H1 (cell line): ENCODE measurements at places on chromosomes 3 and 15.

DNA sequence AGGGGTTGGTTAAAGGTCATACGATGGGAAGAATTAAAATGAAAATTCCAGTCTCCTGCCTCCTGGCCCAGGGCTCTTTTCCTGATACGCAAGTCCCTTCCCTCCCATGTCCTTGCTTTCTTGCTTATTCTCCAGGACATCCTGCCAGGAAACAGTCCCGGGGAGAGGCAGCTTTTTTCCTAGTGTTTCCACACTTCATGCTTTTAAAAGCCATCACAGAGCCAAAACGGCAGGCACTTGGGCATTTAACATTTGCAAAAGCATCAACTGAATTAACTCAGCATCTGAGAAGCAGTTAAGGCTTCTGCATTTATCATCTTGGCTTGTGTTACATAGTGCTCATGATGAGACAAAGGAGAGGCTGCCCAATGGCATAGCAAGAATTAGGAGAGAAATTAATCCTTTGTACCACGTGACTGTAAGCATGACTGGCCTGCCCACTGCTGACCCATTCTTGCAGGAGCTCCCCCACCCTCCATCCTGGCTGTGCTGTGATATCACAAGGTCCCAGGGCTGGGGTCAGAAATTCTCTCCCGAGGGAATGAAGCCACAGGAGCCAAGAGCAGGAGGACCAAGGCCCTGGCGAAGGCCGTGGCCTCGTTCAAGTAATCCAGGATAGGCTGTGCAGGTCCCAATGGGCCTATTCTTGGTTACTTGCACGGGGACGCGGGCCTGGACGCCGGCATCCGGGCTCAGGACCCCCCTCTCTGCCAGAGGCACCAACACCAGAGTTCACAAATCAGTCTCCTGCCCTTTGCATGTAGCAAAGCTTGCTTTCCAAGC, 21.6 kb upstream of the VILL start:
- no peak for DNase-seq

DNA sequence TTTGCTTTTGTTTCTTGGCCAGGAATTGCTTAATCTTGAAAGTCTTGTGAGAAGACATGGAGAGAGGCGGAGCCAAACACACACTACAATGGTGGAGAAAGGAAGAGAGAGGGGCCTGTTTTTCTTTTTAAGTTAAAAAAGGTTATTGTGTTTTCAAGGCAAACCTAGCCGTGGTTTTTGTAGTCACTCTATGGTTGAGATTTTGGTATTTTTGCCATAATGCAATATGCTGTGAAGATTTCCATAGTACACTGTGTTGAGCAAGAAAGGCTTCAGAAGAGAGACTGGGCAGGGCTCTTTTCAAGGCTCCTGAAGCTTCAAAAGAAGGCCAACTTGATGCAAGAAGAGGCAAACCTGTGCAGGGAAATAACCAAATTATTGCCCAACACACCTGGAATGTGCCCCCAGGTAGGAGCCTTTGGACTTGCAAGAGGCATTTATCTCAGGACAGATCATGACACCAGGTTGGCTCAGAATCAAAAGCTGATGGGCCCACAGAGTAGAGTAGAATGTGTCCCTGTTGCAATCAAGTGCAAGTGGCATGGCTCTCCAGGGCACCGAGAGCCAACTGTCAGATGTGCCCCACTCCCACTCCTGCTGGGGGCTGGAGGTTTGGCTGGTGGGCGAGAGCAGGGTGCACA, 22.1 kb downstream of the AMOTL2 start:
- DNase-seq: no peak

DNA sequence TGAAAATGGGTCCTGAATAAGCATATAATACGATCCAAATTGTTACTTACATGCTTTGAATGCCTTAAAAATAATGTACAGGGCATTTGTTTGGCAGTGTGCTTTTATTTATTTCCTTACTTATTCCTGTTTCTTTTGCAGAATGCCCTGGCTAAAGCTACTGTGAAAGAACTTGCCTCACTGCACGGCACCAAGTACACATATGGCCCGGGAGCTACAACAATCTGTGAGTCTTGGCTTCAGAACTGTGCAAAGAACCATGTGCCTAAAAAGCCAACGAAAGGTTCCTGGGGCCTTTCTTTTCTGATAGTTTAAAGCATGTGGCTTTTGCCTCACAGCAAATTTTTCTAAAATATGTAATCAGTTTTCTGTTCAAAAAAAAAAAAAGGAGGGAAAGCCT, 7.8 kb upstream of the CPA3 start:
- DNase-seq: no peak

GRCh38 chr3:102441832-102442231, 7.0 kb downstream of the ZPLD1 start:
- no peak for DNase-seq

DNA sequence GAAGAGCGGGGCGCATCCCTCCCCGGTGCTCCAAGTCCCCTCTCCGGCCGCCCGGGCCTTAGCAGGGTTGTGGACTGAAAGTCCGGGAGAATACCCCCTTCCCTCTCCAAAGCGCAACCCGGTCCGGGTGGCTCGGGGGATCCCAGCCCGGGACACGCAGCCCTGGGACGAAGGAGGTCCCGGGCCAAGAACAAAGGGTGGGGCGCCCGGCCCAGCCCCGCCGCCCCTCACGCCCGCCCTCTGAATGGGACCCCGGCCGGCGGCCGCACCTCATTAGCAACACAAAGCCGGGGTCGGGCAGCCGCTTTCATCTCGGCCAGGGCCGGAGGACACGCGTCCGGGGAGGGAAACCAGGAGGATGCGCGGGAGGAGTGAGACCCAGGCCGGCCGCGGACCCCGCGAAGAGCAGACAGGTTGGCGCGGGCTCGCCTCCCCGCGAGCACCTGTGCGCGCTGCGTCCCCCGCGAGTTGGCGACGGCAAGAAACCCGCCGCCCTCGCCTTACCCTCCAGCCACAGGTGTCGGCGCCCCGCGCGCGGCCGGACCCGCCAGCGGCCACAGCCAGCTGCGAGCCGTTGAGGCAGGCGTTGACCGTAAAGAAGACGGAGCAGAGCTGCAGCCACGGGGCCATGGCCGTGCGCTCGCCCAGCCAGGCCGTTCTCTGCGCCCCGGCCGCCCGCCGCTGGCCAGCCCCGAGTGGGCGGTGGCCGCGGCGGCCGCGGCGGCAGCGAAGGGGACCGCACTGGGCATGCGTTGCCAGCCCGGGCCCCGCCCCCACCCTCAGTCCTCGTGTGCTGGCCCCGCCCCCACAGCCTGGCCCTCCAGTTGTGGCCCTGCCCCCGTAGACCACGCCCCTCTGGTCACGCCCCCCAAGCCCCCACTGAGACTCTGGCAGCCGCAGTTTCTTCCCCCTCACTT, at the start of gene IL17RD:
Gene IL17RD (minus strand): TSS at position 697 of the 917 bp plus-strand sequence. CDS start 67 bp downstream, at position 630.
- DNase-seq: peak; percentile 65

DNA sequence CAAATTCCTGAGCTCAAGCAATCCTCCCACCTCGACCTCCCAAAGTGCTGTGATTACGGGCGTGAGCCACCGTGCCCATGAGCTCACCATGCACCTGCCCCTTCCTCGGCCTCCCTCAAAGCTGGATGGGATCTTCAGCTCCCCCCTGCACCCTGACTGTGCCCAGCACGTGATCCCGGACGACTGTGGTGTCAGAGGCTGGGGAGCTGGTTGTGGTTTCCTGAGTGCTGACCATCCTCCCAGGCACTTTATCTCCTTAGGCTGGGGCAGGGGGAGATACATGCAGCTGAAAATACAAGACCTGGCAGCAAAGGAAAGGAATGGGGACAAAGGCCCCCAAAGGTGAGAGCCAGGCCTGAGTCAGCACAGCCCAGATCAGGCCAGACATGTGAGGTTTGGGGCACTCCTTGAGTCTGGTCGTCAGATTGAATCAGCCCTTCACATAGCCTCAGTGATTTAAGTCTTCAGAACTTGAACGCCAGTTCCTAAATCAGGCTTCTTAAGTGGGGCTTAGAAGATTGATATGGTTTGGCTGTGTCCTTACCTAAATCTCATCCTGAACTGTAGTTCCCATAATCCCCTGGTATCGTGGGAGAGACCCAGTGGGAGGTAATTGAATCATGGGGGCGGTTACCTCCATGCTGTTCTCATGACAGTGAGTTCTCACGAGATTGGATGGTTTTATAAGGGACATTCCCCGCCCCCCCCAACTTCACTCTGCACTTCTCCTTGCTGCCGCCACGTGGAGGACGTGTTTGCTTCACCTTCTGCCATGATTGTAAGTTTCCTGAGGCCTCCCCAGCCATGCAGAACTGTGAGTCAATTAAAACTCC, 35.8 kb downstream of the PRKCD start:
- no peak for DNase-seq

GRCh38 chr3:59432665-59433064, 382.8 kb upstream of the CFAP20DC start:
- DNase-seq: no peak

DNA sequence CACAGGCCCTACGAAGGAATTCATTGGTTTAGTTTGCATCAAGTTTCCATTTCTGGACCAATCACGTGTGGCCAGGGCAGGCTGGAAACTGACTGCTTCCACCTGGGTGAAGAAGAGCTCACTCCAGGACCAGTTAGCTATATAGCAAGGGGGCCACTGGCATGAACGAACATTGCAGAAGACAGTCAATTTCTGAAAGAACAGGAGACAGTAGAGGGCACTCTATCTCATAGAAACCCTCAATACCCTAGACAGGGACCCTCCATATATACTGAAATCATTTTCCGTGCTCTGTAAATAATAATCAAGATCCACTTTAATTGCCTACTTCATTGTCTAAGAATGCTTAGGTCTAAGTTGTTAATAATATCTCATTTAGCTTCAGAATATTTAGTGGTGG, 215.6 kb downstream of the CADPS start:
- no peak for DNase-seq

DNA sequence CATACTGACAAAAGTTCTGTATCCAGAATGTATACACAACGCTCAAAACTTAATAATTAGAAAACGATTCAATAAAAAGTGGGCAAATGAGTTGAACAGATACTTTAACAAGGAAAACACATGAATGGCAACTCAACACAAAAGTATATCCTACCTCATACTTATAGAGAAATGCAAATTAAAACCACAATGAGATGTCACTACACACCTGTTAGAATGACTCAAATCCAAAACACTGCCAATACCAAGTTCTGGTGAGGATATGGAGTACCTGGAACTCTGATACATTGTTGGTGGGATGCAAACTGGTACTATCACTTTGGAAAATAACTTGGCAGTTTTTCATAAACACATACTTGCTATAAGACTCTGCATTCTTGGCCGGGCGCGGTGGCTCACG, 42.1 kb downstream of the PRTG start:
- no peak for DNase-seq

DNA sequence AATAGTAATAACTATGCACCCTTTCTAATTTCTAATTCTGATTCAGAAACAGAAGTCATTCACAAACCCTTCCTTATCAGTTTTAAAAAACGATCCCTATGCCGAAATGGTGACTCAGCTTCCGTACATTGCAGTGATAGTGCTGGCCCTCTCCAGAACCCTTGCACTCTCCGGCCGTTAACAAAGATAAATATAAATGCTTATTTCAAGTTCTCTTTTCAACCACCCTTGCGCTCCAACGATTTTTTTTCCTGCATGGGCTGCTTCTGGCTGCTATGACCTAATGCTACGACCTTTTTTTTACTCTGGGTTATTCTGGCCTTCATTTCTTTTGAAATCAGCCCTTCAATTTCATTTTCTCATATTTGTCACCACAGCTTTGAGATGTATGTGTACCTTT, 646.2 kb downstream of the NTRK3 start:
- DNase-seq: no peak

DNA sequence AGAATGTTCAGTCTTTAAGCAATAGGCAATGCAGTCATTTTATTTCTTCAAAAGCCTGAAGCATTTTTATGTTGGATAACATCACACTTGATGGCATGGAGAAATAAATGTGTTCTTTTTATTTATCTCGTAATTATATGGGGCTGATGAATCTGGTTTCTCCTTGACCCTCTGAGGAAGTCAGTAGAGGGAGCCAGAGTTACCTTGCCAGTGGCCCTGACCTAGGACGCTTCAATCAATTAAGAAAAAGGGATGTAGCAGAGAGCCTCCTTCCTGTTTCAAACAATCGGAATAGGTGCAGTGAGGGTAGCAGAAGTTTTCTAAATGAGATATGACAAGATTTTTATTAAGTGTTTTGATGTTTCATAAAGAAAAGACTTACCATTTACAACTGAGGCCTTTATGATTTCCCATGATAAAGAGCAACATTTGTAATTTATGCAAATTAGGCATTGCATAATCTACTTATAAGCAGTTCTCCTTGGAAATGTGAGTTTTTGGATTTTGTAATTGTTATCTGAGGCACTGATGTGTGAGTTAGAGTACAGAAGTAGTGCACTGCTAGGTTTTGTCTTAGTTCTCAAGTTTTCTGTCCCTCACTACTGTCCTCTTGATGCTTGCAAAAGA, 129.1 kb downstream of the RAP2B start:
- DNase-seq: peak; percentile 13

GRCh38 chr3:171384101-171384891, 75.9 kb downstream of the TNIK start:
- DNase-seq: no peak

GRCh38 chr15:90221246-90221900, 12.4 kb downstream of the CIB1 start:
- DNase-seq: peak; percentile 72

DNA sequence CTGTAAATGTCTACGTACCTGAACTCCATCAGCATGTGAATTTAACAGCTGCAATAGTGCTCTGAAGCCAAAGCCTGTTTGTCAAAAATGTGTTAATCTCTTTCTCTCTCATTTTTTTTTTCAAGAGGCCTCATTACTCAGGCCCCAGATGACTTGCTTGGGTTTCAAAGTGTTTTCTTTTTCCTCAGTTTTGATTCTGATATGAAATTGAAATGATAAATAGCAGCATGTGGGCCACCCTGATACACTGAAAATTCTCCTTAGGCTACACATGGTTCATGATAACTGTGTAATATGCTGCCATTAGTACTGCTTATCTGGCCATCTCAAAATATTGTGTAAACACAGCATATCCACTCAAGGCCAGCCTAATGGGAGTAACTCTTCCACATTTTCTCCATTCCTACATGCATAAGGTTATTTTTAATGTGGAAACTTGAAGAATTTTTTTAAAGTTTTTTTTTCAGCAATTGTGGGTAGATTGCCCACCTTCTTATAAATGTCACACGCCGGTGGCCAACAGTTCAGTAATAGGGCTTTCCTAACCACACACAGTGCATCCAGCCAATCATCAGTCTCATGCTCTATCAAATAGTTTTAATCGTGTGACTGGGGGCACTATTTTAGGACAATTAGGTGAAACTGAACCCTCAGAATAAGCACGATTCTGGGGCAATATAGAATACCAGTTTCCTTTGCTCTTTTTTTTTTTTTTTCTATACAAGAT, 13.1 kb upstream of the DENND4A start:
- DNase-seq: no peak

- no peak for DNase-seq
Observed at GRCh38 chr3:16058521-16058920, 116.0 kb upstream of the GALNT15 start.

- no peak for DNase-seq
Observed at GRCh38 chr3:66642484-66642883, 141.7 kb upstream of the LRIG1 start.

DNA sequence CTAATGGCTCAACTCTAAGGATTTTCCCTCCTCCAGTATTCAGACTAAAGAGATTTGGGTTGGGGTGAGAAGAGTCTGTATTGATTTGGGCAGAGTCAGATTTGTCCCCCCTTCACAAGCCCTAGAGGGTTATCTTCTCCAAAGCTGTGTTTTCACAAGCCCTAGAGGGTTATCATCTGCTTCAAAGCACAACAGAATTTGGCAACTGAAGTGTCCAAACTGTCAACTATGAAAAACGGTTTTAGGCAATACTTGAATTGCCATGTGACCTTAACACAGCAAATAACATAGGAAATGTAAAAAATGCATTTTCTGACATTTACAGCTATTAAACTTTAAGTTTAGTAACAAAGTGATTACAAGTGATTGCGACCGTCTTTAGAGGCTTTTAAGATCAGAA, 119.9 kb downstream of the IMPG2 start:
- no peak for DNase-seq
